H4 (cell line): ENCODE measurements at places on chromosomes 12 and 14. TPM values are rescaled to one million over a fixed set of nuclear protein-coding genes. Genes with fewer than 3 reads are reported as not detected.

The ANG gene
- 3.9 and 9.2 TPM in 2 replicates for total RNA-seq

The POTEM gene
- not detected in 2 replicates for total RNA-seq

The TMEM233 gene
- 0.29 and 0.31 TPM in 2 replicates for total RNA-seq

GRCh38 chr12:58765653-58766512 is 154.4 kb downstream of the LRIG3 start:
- no peak for DNase-seq

GRCh38 chr14:35044939-35045797 is 904 bp upstream of the FAM177A1 start:
- no peak for DNase-seq

- no peak for DNase-seq
Observed at GRCh38 chr14:50862036-50862570, 9.8 kb upstream of the ABHD12B start.
